Stimulated activated CD4-positive, alpha-beta T cell treated with anti-CD3 and anti-CD28 coated beads, Interleukin-1b, Interleukin-23, amount 100 ng/mL, for 4 hours (primary cell): ENCODE measurements at places on chromosomes 6 and 20.

- peak; percentile 21 for DNase-seq
Measured at GRCh38 chr20:53623454-53624211, 30.0 kb upstream of the ZNF217 start.

GRCh38 chr6:72798196-72798595 is 176.3 kb downstream of the KCNQ5 start:
- DNase-seq, result no peak

GRCh38 chr6:113127786-113128419 is 729.2 kb upstream of the MARCKS start:
- no peak for DNase-seq

DNA sequence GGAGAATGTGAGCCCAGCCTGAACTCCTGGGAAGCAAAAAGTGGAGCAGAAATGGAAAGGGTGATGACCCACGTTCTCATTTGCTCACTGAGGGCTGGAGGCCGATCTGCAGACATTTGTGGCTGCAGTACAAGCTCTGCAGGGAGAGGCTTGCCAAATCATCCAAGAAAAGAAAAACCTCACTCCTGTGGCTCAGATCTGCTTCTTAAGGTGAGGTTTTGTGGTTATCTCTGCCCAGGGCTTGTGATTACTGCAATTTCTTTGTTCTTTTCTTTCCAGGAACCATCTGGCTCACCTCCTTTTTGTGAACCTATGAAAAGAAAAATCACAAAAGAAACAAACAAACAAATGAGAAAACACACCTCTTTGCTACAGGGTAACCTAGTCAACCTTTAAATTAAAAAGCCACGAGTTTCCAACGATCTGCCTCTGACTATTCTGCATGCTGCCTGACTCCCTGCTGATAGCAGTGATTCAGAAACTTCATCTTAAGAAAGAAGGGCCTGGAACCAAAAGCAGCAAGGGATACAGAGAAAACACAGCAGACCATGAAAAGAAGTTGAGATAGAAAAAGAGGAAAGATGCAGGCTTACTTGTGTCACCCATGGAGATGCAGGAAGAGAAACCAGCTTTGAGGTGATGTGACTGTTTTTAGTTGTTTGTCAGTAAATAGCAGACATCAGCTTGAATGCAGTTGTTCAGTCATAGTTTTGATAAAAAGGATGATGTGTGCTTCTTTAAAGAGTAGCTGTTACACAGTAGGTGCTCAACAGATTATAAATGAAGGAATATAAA is 165.1 kb downstream of the LMBRD1 start:
- no peak for DNase-seq

DNA sequence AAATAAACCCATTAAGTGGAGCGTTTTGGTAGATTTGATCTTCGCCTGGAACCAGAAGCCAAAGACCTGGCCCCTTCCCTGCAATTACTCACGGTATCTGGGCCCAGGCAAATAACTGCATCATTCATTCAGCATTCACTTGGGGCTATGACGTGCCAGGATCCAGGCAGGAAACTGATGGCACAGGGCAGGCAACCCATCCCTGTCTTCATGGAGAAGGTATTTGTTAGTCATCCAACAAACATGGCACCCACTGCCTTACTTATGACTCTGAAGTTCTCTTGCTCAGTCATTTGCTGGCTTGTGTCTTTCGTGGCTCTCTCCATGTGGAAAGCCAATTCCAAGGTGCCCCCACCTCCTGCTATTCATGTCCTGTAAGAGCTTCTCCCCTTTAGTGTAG is 232.4 kb downstream of the BMP7 start:
- DNase-seq, result no peak

DNA sequence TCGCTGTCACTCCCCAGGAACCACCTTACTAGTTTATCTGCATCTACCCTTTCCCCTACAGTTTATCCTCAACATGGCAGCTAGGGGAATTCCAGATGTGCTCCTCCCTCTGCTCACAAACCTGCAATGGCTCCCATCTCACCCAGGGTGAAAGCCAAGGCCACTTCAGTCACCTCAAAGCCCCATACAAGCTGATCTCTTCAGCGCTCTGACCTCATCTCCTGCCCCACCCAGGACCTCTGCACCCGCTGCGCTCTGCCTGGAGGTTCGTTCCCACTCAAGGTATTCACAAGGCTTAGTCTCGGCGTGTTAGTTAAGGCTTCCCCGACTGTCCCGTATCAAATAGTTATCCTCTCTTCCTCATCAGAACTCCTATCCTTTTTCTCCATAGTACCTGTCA is 28.6 kb upstream of the SPDEF start:
- DNase-seq, result no peak

DNA sequence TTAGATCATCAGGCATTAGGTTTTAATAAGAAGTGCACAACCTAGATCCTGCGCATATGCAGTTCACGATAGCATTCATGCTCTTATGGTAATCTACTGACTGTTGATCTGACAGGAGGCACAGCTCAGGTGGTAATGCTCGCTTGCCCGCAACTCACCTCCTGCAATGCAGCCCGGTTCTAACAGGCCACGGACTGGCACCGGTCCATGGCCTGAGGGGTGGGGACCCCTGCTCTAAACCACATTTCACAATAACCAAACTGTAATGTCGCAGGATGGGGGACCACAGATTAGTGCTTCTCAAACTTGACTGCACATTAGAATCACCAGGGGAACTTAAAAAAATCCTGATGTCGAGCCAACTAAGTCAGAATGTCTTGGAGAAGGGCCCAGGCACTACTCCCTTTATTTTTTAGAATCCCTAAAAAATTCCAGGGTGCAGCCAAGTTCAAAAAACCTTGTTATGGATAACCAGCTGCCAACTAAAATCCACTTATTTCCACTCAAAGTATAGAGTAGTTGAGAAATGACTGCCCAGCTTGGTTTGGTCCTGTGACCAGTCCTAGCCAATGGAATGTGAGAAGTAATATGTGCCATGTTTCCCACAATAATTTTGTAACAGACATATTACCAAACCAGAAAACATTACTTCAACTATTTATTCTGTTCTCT is 3.1 kb downstream of the SHPRH start:
- no peak for DNase-seq

DNA sequence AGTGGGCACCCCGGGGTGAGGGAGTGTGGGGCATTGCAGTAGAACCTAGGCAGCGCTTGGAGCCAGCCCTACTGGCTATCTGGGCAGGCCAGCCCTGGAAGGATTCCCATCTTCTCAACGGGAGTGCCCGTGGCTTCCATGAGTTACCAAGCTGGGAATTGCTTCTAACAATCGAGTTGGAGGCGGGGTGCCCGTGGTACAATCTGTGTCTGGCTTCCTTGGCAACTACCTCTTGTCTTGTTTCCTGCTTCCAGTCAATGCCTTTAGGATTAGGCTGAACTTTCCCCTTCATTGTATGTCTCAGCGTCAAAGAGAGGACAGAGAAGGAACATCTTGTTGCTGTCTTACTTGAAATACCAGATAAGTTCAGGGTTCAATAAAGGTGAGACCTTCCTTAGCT is 33.3 kb downstream of the PPP1R14C start:
- no peak for DNase-seq

- DNase-seq, result peak; percentile 5
Measured at GRCh38 chr6:25991785-25992412, 29.3 kb downstream of the TRIM38 start.

DNA sequence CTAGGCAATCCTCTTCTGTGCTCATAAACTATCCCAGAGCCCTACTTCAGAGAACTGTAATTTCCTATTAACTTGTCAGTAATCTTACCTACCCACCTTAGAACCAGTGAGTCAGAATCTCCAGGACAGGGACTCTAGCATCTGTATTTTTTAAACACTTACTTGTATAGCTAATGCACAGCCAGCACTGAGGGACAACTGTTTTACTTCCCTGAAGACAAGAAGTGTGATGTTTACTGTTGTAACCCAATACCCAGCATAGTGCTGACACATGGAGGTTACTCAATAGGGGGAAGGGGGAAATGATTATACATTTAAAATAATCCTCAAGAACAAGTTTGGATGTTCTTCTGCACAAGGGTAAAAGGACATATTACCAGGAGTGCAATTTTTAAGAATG is 130.8 kb downstream of the BTBD9 start:
- no peak for DNase-seq

GRCh38 chr20:23042270-23042669 is 7.2 kb downstream of the SSTR4 start:
- no peak for DNase-seq

DNA sequence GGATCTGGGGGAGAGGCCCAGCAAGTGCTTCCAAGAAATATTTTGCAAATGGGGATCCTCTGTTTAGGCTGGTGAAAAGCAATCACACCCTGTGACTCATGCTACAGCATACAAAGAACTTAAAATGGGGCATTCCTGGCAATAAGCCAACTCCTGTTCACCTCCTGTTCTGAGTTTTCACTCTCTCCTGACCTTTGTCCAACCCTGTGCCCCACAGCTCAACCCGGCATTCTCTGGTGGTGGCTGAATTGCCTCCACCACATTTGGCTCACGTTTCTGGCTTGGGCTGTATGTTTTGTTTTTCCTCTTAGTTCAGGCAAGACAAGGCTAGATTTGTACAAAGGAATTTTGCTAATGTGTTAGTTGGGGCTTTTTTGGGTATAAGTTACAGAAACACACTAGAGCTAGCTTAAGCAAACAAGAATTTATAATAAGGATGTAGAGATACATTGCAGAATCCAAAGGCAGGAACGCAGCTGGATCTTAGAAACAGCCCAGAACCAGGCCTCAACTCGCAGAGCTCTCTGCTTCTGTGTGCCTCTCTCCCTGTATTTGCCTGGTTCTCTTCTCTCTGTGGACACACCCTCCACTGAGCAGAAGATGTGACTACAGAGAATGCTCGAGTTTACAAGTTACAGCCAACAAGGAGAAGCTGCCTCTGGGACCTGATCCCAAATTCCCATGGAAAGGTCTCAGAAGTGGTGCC is 9.4 kb downstream of the ABCC10 start:
- no peak for DNase-seq

DNA sequence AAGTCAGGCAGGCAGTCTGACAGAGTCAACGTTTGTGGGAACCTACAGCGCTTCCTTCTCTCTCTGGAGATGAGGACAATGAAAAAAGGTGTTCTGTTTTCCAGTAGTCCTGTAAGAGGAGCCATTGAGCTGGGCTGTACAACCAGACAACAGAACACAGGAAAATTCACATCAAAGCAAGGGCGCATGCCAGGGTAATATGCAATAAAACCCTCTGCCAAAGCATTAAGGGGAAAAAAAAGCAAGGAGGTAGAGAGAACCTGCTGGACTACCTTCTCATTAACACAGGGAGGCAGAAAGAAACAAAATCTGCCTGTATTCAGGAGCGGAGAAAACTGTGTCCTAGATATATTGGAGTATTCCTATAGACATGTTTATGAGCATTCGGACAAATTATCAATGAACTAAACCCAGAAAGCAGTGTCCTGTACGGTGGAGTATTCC is 1.3 kb downstream of the RNF24 start:
- no peak for DNase-seq

DNA sequence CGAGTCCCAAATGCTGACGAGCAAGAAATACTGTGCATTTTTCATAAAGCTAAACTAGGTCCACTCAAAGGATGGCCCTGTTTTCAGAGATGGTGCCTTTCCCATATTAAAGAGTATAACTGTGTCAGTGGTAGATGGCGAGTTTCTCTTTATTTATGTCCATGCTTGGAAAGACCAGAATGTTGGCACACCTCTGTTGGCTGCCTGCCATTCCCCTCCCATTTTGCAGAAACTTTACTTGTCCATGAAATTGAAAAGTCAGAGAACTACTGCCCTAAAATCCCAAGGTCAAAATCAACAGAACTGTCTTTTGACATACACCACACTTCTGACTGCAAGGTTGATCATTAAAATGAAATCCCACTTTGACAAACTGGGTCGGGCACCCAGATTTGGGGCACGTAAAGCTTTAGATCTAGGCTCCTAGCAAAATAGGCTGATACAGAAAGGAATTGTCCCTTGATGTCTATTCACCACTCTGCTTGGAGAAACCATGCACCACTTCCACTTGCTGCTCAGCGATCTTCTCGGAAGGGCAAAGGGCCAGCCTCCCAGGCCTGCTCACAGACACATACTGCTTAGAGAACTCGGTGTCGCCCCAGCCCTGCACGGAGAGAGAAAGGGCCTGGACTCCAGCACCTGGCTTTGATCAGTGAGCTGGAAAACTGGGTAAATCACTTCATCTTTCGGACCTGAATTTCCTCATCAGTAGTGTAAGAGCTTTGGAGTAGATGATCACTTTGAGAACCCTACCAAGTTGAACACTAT is 130.0 kb downstream of the AGPAT4 start:
- no peak for DNase-seq

DNA sequence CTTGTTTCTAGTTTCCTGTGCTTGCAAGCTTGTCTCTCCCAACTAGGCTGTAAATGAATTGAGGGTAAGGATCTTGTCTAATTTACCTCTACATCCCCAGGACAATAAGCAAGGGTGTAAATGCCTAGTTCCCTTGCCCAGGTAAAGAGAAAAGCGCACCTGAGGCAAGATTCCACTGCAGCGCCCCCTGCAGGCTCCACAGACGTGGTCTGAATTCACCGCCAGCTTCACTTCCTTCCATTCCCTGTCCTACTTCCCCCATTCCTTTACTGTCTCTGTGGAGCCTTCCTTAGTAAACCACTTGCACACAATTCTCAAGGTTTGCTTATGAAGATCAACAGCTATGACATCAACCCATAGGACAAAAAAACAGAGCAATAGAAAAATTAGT is 42.3 kb downstream of the ANKEF1 start:
- DNase-seq, result no peak

- no peak for DNase-seq
Measured at GRCh38 chr6:3771407-3772011, 20.0 kb upstream of the PXDC1 start.

DNA sequence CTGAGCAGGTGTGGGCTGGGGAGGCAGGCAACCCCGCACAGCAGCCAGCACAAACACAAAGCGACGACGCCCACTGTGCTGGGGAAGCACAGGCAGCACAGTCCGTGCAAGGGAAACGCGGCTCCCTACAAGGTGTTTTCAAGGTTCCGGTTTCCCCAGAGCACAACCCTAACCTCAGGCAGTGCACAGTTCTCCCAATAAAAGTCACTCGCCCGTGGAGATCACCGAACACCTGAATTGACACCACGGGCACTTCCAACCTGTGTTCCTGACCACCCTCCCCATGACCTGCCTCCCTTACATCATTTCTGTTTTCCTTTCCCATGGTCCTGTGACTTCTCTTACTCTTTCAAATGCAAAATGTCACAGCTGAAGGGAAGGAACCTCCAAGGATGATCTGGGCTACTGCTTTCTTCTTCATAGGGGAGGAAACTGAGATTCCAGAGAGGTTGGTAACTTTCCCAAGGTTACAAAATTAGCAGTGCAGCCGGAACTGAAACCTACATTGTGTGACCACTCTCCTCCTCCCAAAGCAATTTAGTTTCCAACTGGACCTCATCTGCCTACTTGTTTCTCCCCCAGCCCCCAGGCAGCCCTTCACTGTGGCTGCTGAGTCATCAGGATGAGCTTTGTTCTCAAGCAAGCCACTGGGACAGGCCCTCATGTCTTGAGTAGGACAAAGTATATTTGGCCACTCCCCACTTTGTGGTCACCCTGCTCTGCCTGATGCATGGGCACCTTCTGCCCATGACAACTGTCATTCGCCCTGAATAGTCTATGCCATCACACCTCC is 125.3 kb downstream of the ATXN1 start:
- no peak for DNase-seq

DNA sequence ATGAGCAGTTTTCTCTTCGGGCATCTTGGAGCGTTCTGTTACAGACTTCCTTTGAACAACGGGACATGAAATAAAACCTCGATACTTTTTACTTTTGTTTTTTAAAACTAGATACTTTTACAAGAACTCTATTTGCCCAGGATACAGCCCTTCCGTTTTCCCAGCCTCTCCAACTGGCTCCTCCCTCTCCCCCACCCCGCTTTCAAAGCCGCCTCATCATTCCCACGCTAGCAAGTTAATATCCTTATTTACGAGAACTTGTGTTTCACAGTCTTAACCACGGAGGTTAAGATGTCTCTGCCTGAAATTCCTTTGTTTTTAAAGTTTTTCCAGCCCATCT is 241 bp upstream of the CFAP206 start:
- peak; percentile 0 for DNase-seq
